ENCODE measurements at places on chromosomes 6 and 20. TPM values are rescaled to one million over a fixed set of nuclear protein-coding genes. Genes with fewer than 3 reads are reported as not detected.

Gene HCK
- not detected for total RNA-seq

Gene KIAA0408
- not detected for total RNA-seq

Gene LGSN
- not detected for total RNA-seq

Gene NANP
- total RNA-seq, result 10.2 TPM

Gene INSM1
- not detected for total RNA-seq

Gene ZNF343
- total RNA-seq, result 9.0 TPM

Gene PACSIN1
- total RNA-seq, result not detected

Gene MED20
- total RNA-seq, result 50.1 TPM

Gene FILIP1
- 10.5 TPM for total RNA-seq

Gene ZSCAN9
- total RNA-seq, result 11.6 TPM

Gene GLO1
- total RNA-seq, result 151 TPM

Gene SERAC1
- total RNA-seq, result 14.4 TPM

Gene MPIG6B
- not detected for total RNA-seq

Gene DSP
- 0.07 TPM for total RNA-seq

Gene HTR1E
- not detected for total RNA-seq

Gene BMP6
- total RNA-seq, result 281 TPM

Gene FLOT1
- 46.6 TPM for total RNA-seq

Gene TMEM217
- total RNA-seq, result 15.5 TPM

Gene ARG1
- not detected for total RNA-seq

Gene GGTLC1
- not detected for total RNA-seq

Gene TCF21
- total RNA-seq, result not detected

Gene EEF1A2
- total RNA-seq, result 0.32 TPM

Gene WFDC12
- not detected for total RNA-seq

Gene TAGAP
- not detected for total RNA-seq

Gene LINC00237
- total RNA-seq, result not detected

Gene ASCC3
- total RNA-seq, result 74.1 TPM

Gene TSBP1
- not detected for total RNA-seq

Gene GSTA1
- not detected for total RNA-seq

Gene ZNF165
- total RNA-seq, result 0.33 TPM

Gene MOG
- total RNA-seq, result not detected

Gene PXDC1
- 104 TPM for total RNA-seq

Gene OOEP
- not detected for total RNA-seq

Gene GTSF1L
- total RNA-seq, result not detected

Gene DEFB116
- total RNA-seq, result not detected

Gene HDGFL1
- total RNA-seq, result not detected

Gene SEL1L2
- total RNA-seq, result not detected

Gene HLA-DPB1
- total RNA-seq, result 10.3 TPM

Gene CCM2L
- 6.4 TPM for total RNA-seq

Gene CST4
- total RNA-seq, result not detected

Gene PLCB4
- total RNA-seq, result 1.3 TPM

Gene ASIP
- total RNA-seq, result not detected

Gene ZNF831
- not detected for total RNA-seq

Gene APOM
- 0.40 TPM for total RNA-seq

Gene NKX2-2
- not detected for total RNA-seq

Gene TMEM74B
- 0.07 TPM for total RNA-seq
